ENCODE measurements at places on chromosomes 16 and 17.

DNA sequence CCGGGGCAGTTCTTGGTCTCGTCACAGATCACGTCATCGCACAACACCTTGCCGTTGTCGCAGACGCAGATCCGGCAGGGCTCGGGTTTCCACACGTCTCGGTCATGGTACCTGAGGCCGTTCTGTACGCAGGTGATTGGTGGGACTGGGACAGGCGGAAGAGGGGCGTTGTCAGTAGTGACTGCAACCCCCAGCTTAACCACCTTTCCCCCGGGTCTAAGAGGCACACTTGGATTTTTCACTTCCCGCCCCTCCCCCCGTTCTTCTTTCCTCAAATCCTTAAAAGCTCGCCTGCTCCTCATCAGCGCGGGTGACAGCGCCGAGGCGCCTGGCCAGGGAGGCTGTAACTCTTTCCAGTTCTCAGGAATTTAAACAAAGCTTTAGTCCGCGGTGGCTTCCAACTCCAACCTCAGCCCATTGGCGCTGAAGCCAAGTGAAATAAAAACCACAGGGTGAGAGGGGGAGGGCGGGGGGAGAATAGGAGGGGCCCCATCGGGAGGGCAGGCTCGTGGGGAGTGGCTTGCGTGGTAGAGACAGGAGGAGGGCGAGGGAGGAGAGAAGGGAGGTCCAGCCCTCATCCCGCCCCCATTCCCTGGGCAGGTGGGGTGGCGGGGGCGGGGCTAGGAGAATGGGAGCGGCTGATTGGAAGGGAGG, 1.5 kb downstream of the COL1A1 start:
- peak; percentile 58 for DNase-seq

DNA sequence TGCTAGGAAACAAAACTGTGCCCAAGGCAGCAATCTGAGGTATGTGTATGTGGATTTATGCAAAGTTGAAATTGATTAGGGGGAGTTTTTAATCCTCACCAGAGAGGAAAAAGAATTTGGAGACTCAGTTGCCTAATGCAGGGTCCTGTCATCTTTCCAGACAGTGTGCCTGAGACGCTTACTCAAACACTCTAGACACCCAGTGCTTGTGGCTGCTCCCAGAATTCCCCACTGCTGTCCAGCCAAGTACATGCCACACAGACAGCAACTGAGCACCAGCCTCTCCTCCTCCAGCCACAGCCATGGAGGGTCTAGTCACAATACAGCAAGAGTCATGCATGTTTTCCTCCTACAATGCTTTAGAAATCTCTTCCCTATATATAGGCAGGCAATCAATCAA, 118.1 kb downstream of the HIC1 start:
- no peak for DNase-seq

DNA sequence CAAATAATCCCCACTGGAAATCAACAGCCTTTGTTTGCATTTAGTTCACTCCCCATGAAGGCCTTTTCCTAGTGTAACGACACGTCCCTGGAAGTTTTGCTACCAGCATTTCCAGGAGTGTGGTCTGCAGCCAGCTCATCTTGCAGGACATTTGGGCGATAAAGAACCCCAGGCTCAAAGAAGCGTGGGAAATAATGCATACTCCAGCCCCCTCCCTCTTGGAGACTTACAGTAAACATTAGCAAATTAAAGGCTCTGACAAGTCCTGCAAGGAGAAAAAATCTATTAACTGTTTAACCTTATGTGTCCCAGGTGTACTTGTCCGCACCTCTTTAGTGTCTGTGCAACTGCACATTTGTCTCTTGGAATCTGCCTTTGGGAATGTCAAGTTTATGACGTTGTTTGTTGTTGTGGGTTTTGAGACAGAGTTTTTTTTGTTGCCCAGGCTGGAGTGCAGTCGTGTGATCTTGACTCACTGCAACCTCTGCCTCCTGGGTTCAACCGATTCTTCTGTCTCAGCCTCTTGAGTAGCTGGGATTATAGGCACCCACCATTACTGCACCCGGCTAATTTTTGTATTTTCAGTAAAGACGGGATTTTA, 131.1 kb downstream of the ABCC1 start:
- no peak for DNase-seq

DNA sequence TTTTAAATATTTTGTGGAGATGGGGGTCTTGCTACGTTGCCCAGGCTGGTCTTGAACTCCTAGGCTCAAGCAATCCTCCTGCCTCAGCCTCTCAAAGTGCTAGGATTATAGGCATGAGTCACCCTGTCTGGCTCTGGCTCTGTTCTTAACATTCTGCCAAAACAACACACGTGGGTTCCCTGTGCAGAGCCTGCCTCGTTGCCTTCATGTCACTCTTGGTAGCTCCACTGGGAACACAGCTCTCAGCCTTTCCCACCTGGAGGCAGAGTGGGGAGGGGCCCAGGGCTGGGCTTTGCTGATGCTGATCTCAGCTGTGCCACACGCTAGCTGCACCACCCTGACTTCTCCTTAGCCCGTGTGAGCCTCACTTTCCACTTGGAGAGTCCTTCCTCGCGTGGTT, 19.3 kb downstream of the CRISPLD2 start:
- no peak for DNase-seq

GRCh38 chr17:30290077-30290476, 1.7 kb downstream of the BLMH start:
- DNase-seq = no peak

DNA sequence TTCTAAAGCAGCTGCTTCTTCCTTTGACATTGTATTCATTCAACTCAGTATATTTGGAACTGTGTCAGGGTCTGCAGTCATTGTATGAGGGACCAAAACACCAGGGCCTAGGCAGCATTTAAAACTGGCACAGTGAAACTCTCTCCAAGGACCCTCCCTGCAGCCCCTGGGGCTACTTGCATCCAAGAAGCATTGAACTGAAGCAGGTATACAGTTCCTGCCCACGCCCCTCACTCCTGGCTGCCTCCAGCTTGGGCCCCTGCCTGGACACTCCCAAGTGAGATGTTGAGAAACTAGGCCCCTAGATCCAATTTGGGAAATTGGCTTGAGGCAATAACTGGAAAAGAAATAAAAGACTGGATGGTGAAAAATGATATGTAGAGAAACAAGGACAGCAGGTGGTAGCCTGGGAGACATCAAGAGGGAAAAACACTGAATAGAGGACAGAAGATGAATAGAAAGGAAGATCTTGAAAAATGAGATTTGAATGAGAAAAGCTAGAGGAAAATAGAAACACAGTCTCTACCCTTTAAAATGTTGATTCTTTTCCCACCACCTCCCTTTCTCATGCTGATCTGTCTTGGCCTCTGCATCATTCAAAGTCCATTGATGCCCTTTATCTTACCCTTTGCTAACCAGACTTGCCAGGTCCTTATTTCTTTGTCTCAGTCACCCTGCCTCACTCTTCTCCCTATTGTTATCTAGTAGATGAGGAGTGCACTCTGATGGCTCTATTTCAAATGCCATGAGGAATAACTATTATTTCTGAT, 368.8 kb upstream of the CDH8 start:
- no peak for DNase-seq

DNA sequence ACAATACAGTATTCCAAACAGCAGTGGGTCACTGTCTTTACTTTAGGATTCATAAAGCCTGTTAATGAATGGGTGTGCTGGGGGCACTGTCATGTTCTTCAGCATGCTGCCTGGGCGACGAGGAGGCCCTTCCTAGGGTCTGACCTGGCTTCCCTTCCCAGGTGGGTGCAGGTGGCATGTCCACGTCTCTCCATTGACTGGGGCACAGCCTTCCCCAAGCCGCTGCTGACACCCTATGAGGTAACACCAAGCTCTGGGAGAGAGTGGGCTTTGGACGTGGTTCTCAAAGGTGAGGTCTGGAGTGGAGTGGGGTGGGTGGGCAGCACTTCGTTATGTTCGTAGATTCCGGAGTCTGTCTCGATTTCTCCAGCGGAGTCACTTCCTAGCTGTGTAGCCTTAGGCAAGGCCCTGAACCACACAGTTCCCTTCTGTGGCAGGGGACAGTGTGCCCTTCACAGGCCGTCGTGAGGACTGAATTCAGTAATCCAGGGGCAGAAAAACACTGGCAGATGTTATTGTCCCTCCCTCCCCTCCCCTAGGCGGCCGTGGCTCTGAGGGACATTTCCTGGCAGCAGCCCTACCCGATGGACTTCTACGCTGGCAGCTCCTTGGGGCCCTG, 771 bp upstream of the OVCA2 start:
- DNase-seq = no peak

DNA sequence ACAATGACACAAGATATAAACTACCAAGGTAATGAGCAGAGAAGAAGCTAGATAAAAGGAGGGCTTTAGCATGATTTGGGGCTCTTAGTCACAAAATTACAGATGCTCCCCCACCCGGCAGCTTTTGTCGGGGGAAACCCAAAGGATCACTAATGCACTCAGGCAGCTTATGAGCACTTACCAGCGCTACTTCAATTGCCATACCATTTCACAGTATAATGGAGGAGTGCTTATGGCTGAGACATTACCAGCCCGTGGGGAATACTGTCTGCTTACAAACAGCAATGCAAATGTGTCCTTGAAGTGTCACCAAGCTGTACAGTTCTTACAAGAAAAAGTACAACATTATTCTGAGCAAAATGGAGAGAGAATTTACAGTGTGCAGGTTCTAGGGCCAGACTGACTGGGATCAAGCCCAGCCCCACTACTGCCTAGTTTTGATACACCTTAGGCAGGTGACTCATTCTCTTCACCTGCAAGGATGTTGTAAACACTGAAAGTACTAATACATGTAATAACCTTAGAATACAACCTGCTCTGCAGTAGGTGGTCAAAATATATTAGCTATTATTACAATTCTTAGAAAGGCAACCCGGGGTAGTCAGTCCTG, 16.3 kb downstream of the ANKFY1 start:
- no peak for DNase-seq
